Stimulated activated CD4-positive, alpha-beta T cell treated with anti-CD3 and anti-CD28 coated beads, Interleukin-1b, Interleukin-23, amount 100 ng/mL, for 1 hour (primary cell): ENCODE measurements at places on chromosomes 7 and 10.

- no peak for DNase-seq
Measured at GRCh38 chr10:112330607-112331160, 43.2 kb upstream of the ACSL5 start.

DNA sequence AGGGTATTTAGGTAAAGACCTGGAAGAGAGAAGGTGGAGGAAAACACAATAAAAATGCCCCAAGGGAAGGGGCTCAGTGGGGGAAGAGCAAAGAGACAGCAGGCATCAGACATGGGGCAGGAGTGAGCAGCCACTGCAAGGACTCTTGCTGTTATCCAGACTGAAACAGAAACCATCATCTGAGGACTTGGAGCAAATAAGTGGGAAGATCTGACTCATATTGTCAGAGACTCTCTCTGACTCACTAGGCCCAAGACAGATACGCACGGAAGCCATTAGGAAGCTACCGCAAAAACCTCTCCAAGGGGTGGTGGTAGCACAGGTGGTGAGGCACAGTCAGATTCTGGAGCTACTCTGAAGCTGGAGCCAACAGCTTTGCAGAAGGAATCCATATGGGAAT, 110.7 kb downstream of the RNF32 start:
- no peak for DNase-seq

DNA sequence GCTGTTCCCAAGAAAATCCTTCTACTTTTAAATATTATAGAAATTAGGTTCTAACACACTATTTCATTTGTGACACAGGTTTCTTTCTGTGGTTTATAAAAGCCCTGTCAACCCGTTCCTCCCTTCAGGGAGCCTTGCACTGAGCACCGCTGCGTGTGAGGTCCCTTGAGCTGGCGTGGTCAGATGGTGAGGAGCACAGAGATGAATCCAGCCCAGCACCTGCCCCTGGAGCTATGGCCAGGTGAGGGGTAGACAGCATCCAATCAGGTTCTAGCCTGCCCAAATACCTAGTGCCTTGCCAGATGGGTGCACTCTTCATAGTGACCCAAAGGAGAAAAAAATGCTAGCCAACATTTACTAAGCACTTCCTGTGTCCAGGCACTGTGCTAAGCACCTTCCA, 15.7 kb downstream of the ZCCHC24 start:
- DNase-seq = no peak

- no peak for DNase-seq
Measured at GRCh38 chr7:8051998-8052397, 83.4 kb downstream of the GLCCI1 start.

GRCh38 chr7:51606601-51607154, 290.1 kb upstream of the COBL start:
- no peak for DNase-seq

DNA sequence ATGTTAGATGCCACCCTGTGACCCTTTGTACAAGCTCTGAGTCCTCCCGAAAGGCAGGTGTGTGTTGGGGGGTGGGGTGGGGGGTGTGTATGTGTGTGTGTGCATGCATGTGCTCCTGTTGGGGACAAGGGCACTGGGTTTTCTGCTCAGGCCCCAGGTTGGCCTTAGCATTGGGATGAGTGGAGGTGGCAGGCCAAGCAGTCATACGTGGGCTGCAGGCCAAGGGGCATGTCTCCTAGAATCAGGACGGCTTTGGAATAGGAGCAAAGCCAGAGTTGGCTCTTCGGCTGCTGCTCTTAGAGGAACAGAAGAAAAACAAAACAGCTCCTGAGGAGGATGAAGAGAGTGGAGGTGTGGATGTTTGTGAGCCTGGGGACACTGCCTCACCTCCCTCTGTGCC, 26.0 kb downstream of the HSPA12A start:
- no peak for DNase-seq

DNA sequence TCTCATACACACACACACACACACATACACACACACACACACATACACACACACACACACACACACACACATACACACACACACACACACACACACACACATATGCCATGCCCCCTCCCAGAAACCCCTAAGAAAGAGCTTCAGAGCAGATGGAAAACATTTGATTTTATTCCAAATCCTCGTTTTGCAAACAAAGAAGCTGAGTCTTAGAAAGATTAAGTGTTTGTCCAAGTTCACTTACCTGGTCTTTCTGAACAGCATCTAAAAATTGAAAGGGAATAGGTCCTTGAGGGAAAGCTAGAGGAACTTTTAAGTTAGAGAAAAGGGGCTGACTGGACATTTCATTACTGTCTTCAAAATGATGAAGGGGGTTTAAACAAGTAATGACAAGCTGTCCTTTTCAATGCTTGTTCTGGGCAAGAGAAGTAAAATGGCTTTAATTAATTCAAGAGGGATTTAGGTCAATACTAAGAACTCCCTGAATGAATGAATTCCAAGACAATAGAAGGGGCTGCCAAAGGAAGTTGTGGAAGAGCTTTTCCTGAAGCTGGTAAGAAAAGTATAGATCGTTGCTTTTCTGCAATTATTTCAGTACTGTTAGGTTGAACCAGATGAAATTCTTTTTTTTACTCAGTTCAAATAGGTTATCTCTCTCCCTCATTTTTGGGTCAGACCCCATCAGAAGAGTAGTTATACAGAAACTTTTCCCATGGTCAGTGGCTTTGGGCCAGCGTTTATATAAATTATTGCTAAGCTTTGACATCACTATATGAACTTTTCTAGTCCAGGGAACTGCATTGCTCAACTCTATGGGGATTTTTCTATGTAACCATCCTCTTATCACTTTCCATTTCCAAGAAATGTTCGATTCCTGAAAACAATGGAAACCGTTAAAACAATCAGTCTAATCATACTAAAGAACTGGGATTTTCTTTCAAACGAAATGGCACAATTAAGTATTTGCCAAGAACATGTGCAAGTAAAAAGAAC, 261.4 kb downstream of the MTERF1 start:
- no peak for DNase-seq

DNA sequence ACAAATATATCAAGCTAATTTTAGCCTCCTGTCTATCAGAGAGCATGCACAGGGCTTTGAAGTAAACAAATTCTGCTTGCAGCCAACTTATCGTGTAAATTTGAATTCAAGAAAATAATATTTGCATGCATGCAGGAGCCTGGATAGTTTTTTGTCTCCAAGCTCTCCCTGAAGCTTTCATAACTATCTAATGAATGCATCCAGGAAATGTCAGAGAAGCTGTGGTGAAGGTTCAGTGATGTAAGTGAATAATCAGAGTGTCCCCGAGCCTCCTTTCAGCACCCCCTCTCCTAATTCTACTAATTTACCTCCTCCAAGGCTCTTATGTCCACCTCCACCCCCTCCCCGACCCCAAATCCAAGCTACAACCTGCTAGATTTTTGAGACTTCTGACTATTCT, 172.0 kb upstream of the ZNF32 start:
- no peak for DNase-seq

- DNase-seq = no peak
Measured at GRCh38 chr7:15305002-15305600, 256.7 kb downstream of the AGMO start.

DNA sequence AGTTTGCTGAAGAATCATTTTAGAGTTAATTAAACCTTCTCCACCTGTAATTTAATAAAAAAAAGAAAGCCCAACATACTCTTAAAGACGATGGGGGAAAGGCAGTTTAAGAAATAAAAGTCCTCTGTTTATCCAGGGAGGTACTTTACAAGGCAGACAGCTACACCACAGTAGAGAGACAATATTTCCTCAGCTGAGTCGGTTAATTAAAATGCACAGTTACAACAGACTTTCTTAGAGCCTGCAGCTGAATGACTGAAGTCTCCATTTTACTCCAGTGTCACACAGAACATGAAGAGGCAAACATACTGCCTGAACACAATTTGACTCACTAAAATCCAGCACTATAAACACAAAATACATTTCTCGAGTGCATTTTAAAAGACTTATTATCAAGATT, 15.1 kb downstream of the LRRTM3 start:
- no peak for DNase-seq

GRCh38 chr10:78218798-78219490, 185.3 kb downstream of the RPS24 start:
- no peak for DNase-seq

GRCh38 chr7:51325261-51325676, 8.7 kb upstream of the COBL start:
- no peak for DNase-seq

DNA sequence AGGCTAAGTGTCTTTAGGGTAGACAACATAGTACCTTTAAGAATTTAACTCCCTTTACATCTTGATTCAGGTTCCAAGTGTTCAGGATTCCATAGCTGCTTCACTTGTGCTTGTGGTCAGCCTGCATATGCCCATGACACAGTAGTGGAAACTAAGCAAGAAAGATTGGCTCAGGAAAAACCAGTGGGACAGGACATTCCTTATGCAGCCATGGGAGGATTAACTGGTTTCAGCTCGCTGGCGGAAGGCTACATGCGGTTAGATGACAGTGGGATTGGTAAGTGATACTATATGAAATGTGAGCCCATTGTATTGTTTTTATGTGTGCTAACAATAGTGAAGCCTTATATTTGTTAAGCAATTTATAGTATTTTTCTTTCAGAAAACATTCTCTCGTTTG, 11.3 kb downstream of the FAM221A start:
- DNase-seq = no peak
